Amygdala (tissue), 56 donors: ENCODE measurements at places on chromosomes 4 and X.
A peak's percentile ranks its signal among the peaks of the same experiment; 100 is the strongest.

DNA sequence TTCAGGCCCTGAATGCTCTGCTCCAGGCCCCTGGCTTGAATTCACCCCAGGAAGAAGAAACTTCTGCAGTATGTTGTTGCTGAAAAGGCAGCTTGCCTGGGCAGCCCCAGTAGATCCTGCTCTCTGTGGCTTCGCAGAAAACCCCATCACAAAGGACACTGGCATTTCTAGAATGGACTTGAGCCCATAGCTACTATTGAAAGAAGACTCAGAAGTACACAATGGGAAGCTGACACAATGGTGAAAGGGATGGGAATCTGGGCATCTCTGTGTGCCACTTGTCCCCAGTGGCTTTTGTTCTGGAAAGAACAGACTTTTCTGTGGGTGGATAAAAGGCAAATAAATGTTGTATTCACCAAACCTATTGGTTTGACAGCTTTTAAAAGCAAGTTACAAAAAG is 67.4 kb upstream of the SCML1 start:
- DNase-seq = no peak

GRCh38 chr4:69775321-69775867 is 15.0 kb upstream of the SULT1B1 start:
- DNase-seq = no peak

- DNase-seq = no peak
These were observed 202.3 kb downstream of the PARM1 start for GRCh38 chr4:75135068-75135825.

DNA sequence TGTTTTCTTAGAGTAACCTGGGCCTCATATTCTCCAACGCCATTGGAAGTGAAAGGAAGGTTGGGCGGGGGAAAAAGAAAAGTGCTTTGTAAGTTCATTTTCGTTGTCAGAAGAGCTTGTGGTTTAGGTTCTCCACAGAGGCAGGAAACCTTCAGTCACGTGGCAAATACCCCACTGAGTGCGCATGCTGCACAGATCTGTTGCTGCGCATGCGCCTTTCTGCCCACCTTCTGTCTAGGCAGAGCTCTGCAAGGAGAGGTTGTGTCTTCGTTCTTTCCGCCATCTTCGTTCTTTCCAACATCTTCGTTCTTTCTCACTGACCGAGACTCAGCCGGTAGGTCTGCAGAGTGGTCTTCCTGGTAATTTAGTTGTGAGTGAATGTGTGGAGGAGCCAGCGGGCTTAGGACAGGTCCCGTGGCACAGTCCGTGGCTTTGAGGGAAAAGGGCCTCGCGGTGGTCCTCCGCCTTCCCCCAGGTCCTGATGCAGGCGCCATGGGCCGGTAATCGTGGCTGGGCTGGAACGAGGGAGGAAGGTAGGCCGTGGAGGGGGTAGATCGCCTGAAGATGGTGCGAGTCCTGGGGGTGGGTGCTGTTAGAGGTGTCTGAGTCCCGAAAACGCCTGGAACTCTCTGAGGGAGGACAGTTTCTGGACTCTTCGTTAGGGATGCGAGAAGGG is at the start of gene PAGE5:
TSS of gene PAGE5 (plus strand) at position 228 of the 676 bp plus-strand sequence. CDS start 1,037 bp downstream, outside the sequence.
- no peak for DNase-seq

DNA sequence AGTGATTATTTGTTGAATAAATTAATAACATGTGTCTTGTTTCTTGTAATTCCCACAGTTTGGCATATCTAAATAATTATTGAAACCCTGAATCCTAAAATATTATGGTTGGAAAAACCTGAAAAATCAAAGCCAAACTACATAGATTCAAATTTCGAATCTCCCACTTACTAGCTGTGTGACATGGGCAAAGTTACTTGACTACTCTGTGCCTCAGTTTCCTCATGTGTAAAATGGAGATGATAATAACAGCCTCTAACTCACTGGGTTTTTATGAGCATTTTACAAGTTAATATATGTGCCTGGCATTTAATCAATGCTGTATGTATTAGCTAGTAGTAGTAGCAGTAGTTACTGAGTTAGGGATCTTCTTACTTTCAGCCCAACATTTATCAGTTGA is 34.6 kb upstream of the BRS3 start:
- no peak for DNase-seq

- peak; percentile 1 for DNase-seq
These were observed 100.8 kb downstream of the ARSJ start for GRCh38 chr4:113878668-113879067.

DNA sequence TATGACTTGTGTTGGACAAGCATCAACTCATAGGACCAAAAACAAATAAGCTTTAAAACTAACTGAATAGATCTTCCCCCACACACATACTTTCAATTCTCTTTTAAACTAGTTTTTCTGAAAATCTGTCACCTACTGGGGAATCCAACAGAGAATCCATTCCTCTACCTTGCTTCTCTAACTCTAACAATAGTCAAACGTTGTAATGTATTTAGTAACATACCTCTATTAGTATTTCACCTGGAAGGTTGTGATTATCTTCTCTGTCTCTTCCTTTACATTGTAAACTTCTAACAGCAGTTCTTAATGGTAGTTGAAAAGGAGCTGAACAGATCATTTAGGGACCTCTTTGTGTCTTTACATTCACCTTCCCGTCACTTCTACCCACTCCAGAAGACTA is 337.1 kb upstream of the FAM241A start:
- no peak for DNase-seq

DNA sequence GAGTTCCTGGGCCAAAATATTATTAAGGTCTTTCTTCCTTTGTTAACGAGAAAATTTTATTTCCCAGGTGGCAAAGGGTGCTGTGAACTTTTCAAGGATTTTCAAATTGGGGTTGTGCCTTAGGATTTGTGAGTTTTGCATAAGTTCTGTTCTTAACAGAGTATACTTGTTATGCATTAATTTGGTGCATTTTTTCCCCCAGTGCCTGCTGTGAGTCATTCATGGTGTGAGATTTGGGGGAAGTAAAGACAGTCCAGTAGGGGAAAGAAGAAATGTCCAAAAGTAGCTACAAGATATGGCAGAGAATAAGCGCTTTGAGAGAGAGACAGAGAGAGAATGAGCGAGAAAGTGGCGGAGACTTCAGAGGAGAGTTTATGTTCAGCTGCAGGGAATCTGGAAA is 239.2 kb downstream of the ARHGAP10 start:
- DNase-seq = no peak

- DNase-seq = no peak
These were observed 99.0 kb downstream of the FIP1L1 start for GRCh38 chr4:53476232-53477037.

DNA sequence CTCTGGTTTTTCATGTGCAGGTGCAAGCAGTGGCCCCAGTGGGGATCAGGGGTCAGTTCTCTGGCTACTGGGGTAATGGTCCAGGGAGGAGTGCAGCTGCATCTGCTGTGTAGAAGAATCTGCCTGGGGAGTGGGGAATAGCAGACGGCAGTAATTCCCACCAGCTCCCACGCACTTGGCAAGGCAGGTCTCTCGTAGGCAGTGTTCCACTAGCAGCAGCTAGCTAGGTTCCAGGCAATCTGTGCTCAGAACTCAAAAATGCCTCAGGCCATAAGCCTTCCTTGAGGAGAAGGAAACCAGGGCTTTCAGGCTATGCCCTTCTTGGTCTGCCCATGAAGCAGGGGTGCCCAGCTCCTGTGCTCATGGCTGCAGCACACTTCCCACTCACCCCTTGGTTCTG is 38.8 kb downstream of the DCLK2 start:
- peak; percentile 22 for DNase-seq

- no peak for DNase-seq
These were observed 7.3 kb upstream of the PTPN13 start for GRCh38 chr4:86586626-86587380.
